ENCODE measurements at places on chromosomes 1 and 21.

- DNase-seq, result peak; percentile 55
Measured at GRCh38 chr1:34924759-34925555, 4.5 kb downstream of the DLGAP3 start.

- no peak for DNase-seq
Measured at GRCh38 chr21:32733356-32733755, 5.5 kb upstream of the SYNJ1 start.

GRCh38 chr1:22031214-22031962 lies 21.1 kb upstream of the CDC42 start:
- DNase-seq, result no peak

DNA sequence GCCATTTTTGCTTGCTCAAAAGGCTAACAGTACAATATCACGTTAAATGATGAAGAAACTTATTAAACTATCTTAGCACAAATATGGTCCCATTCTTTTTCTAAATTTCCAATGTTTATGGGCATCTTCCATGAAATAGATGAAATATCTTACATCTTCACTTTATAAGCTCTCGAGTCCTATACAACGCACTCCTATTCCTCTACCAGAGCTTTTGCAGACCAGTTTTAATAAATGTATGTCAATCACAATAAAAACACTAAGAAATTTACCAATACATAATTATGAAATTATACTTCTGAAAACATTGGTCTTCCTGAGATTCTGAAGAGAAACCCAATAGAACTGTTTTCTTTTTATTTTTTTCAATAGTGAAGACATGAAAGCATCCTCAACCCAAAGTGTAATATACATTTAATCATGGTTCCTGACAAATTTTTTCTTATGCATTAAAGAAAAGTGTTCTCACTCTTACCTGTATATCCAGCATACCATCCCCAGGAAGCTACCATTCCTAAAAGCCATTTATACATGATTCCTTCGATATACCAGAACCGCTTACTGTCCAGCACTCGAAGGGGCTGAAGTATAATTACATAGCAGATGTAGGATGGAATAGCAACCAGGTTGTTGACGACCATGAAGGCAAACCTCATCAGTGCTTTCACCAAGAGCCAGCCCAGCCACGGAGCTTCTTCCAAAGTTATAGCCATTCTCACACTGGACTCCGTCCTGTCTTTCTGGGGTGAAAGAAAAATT lies 1.8 kb downstream of the LPGAT1 start:
- DNase-seq, result no peak

All from NT2/D1 (cell line).